ENCODE measurements at places on chromosomes 3 and 15.

DNA sequence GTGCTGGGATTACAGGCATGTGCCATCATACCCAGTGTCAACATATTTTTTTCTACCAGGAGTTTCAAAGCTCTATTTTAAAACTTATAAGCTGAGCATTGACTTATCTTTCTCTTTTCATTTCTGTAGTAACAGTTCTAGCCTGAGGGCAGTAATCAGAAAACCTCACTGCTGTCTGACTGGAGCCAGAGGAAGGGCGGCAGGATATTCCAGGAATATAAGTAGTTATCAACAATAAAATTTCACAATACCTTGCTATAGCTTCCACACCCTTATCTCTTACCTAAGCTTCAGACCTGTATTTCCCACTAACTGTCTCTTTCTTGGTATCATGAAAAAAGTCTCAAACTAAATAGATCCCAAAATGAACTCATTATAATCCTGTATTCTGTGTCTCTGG, 5.1 kb upstream of the NEDD4 start:
- no peak for DNase-seq

- no peak for DNase-seq
Observed at GRCh38 chr3:105786241-105786640, 82.6 kb downstream of the CBLB start.

DNA sequence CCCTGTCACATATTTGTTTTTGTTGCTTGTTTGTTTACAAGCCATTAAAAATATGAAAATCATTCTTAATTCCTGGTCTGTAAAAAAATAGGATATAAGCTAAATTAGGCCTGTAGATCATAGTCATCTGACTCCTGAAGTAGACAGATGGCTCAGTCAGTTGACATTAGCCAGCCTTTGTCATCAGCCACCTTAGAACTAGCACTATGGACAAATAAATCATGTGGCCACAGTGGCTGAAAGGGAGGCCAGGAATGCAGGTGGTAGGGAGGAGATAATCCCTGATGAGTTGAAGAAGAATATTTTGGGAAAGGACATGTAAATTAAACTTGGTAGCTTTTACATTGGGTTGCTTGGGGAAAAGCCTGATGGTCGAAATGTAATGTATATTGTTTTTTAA, 1544.9 kb downstream of the SI start:
- DNase-seq: no peak

GRCh38 chr15:55823191-55823670, 80.3 kb upstream of the PRTG start:
- DNase-seq: no peak

DNA sequence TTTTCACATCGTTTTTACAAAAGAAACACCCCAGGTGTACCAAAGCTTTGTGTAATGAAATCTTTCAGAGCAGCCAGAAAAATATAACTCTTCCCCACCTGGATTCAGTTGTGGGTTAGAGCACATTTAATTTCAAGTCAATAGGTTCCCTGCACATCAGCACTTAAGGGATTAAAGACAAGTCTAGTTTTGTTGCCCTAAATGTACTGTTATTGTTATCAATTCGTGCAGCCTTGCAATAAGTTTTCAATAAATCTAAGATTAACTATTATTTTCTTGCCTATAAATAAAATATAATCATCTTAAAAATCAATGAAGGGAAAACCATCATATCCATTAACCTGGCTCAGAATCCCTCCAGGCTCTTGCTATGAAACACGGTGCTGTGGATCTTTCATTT, 172.5 kb upstream of the CDIN1 start:
- no peak for DNase-seq

- DNase-seq: no peak
Observed at GRCh38 chr15:67110361-67110781, 45.0 kb downstream of the SMAD3 start.

GRCh38 chr3:25235466-25235865, 192.6 kb upstream of the RARB start:
- no peak for DNase-seq

DNA sequence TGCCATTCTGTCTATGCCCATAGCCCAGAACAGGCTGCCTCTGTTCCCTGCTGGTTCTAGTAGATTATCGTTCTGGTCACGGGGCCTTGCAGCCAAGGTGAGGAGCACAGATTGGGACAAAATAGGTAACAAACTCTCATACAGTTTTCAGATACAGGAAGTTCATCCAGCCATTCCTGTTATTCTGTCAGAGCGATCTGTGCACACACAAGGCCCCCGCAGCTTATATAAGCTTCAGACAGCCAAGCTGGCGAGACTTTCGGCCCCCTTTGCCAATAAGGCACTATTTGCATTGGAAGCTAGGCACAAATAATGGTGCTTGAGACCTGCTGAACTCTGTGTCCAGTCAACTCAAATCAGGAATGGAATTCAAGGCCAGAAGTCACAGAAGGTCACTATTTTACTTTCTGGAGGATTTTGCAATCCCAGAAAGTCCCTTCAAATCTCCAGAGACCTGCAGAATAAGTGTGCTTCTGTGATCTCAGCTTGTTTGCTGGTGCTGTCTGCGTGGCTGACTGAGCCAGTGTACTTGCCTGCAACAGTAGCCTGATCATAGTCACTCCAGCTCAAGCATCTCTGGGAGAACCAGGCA, 69.4 kb downstream of the BFSP2 start:
- DNase-seq: no peak

DNA sequence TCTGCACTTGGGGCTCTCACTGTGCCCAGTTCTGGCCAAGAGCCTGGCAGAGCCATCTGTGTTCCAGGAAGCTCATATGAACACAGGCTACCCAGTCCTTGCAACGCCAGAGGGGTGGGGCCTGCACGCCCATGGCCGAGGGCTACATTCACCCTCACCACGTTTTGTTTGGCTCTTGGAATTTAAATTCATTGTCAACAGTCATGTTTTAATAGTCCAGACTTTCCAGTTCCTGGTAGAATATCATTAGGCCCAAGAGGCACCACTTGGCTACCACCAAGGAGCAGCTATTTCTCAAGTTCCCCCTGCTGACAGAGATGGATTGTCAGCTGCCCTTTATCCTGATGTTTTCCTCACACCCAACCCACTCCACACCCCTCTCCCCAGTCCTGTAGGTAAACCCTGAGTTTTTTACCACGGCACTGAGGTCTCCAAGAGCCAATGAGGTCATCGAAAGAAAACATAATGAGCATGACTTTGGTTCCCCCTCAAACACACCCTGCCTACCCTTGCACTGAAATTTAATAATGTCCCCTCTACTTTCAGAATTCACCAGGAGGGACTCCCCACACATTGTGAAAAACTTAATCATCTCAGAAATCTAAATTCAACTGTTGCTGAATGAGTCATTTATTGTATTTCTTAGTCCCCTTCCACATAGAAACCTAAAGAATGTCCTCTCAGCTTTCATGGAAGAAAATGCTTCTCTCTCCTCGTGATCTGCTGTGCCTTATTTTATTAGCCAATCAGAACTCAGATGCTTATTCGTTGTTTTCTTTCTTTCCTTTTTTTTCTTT, 125.1 kb downstream of the SHQ1 start:
- DNase-seq: no peak

GRCh38 chr15:52463638-52464037, 65.0 kb downstream of the MYO5A start:
- DNase-seq: no peak

- DNase-seq: no peak
Observed at GRCh38 chr3:7194071-7194835, 333.3 kb downstream of the GRM7 start.

Data from SIG-M5 (cell line).